GM13977 (cell line): ENCODE measurements at places on chromosomes 5 and 9.

GRCh38 chr5:159332800-159333544, 2.7 kb upstream of the IL12B start:
- DNase-seq = peak; percentile 34

DNA sequence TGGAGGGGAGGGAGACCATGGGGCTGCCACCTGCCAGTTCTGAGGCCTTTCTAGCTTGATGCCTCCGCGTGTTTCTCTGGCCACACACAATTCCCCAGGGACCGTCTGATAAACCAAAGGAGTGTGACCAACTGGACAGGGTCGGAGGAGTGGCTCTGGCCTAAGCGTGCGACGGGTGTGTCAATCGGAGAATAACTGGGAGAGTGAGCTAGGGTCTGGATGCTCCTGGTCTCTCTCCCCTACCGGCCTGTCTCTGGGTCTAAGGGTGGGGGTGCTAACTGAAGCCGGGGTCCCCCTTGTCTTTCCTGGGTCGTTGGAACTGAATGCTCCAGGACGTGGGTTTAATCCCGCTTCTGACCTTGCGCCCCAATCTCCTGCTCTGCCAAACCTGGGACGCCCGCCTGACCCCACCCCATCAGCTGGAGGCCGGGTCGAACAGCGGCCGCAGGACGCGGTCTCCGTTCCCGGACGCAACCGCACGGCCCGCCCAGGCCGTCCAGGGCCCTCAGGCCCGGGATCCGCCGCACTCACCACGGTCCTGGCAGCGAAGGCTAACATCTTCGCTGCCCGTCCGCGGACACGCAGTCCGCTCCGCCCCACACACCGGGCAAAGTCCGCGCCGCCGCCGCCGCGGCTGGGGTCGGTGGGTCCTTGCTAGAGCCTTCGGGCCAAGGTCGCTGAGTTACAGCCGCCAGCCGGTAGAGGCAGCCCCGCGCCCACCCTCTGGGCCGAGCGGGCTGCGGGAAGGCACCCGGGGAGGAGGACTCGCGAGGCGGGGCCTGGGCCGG, 447 bp downstream of the CRAT start:
- DNase-seq = no peak

DNA sequence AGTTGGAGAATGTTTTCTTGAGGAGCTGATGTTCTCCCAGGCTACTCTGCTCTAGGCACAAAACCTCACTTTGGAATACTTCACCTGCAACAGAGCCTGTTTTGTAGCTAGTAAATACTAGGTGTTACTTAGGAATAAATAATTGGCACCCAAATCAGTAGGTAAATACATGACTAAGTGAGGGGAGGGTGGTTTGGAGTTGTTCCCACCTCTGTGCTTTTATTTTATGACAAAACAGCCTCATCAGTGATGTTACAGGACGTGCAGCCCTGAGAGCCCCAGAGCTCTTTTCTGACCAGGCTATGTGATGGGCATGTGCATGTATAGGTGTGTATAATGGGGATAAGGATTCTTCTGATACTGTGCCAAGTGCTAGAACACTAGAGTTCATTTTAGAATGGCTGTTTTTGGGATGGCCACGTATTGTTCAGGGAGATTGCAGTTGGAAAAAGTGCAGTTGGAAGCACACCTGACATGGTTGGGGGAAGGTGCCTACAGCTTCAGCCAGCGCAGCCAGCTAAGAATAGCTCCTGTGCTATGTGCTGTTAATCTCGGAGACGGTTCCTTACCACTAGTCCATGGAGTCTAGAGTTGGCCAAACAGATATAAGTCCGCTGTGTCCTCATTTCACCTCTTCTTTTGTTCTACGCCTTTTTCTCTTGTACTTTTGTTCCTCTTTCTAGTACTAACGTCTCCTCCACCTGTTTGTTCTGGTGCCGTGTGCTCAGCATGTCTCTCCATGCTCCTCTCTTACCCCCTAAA, 284.7 kb downstream of the FANCC start:
- no peak for DNase-seq

DNA sequence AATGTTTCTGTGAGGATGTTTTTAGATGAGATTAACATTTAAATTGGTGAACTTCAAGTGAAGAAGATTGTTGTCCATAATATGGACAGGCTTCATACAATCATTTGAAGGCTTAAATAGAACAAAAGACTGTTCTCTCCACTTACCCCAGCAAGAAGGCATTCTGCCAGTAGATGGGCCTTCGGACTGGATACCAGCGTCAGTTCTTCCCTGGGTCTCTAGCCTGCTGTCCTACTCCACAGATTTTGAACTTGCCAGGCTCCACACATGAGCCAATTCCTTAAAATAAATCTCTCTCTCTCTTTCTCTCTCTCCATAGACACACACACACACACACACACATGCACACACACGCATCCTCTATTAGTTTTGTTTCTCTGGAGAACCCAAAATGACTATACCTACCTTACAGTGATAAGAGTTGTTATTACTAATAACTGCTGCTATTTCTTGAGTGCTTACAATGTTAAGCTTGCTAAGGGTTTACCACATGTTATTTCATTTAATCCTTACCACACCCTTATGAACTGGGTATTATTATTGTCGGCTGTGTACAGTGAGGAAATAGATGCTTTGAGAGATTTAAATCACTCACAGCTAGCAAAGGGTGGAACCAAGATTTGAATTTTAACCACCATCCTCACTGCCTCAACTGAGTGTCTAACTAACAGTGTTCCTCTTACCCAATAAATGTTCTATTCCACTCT, 19.8 kb upstream of the IQGAP2 start:
- no peak for DNase-seq

GRCh38 chr5:135557076-135557838, 21.5 kb upstream of the NEUROG1 start:
- no peak for DNase-seq

DNA sequence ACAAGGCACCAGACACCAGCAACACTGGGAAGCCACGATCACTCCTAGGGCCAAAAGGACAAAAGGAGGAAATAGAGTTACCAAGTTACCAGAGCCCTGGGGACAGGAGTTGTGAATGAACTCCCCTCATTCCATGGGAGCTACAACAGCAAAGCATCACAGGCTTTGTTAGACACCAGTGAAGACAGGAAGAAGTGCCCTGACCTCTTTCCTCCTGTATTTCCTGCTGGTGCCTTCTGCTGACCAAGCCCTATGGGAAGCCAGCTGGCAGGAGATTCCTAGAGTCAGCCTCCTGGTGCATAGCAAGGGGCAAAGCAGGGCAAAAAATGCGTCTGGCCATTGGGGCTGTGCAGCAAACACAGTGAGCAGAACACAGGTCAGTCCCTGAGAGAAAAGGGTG, 374.7 kb downstream of the ZSWIM6 start:
- DNase-seq = no peak

DNA sequence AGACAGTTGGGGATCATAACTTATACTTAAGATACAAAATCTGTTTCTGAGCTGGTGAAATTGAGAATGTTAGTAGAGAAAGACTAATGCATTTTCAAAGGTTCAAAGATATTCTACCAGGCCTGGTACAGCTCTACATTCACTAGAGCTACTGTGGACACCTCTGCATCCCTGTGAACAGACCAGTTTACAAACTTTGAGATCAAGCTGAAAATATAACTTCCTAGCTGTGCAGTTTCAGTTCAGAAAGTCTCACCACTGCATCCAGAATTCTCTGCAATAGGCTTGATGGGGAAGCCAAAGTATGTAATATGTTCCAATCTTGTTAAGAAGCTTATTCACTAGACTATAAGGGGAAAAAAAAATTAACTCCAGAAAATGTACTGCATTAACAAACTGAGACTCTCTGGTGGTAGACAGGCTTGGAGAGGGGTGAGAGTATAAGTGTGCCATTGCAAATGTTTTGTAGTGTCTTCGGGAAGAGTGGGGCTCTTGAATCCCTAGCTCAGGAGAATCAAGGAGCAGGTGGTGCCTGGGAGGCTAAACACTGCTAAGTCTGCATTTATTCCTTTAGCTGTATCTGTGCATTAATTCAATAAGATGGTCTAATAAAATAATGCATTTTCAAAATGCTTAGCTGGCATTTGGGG, 671.9 kb downstream of the NR2F1-AS1 start:
- DNase-seq = no peak

DNA sequence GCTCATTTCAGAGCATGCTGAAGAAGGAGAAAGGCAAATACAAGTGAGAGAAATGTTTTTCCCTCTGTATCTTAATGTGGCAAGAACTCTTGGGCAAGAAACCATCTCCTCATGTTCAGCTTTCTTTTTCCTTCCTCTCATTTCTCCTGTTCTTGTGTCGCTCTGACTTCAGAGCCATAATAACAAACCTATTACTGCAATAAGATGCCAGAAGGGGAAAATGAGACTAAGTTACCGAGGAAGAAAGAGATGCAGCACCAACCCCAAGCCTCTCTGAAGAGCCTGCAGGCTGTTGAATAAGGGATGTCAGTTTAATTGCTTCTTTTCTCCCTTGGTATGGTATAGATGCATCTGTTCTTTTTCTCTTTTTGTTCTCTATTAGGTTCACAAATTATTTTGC, 170.1 kb upstream of the GLRA1 start:
- DNase-seq = no peak

GRCh38 chr9:94504358-94504757, 50.5 kb upstream of the PCAT7 start:
- DNase-seq = no peak

DNA sequence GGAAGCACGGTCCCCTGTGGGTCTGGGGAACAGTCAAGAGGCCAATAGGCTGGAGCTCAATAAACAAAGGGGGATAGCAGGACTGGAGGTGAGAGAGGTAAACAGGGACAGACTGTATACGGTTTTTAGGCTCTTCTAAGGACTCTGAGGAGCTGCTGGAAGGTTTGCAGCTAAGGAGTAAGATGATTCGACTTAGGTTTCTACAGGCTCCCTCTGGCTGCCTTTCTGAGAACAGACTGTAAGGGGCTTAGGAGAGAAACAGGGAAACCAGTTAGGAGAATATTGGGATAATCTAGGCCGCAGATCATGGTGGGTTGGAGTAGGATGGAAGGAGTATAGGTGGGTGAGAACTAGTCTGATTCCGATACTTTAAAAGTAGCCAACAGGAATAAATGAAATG, 10.4 kb downstream of the CDK5RAP2 start:
- no peak for DNase-seq

- DNase-seq = no peak
These were observed 255.8 kb downstream of the SLCO4C1 start for GRCh38 chr5:102040326-102040725.

- DNase-seq = no peak
These were observed 2168.1 kb downstream of the MAT2B start for GRCh38 chr5:165673499-165673898.

GRCh38 chr5:142439207-142439860, 114.5 kb upstream of the SPRY4 start:
- no peak for DNase-seq

DNA sequence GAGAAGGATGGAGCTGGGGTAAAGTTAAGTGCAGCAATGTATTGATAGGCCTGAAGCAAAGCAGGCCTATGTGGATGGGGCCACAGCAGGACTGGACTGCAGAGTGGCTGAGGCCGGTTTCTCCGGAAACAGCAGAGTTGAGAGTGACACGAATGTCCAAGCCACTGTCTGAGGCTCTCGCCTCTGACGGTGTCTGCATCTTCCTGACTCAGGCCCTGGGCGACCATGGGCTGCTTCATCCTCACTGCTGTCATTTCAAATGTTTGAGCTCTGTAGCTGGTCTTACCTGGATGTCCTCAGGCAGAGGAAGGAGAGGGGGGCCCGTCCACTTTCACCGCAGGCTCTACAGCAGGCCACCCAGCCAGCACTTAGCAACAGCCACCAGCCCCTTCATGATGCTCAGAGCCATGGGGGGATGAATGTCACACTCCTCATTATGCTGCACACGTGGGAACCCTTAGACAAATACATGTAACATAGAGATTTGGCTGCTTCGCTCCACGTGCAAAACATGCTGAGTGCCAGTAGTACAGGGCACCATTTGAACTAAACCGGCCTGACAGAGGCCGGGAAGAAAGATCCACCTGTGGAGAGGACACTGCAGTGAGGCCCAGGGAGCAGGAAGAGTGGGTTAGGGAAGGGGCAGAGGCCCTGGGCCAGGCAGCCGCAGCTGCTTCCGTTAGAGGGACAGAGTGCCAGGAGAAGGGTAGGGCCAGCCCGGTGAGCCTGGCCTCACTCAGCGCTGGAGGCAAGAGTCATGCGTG, 31.7 kb upstream of the NXNL2 start:
- no peak for DNase-seq

DNA sequence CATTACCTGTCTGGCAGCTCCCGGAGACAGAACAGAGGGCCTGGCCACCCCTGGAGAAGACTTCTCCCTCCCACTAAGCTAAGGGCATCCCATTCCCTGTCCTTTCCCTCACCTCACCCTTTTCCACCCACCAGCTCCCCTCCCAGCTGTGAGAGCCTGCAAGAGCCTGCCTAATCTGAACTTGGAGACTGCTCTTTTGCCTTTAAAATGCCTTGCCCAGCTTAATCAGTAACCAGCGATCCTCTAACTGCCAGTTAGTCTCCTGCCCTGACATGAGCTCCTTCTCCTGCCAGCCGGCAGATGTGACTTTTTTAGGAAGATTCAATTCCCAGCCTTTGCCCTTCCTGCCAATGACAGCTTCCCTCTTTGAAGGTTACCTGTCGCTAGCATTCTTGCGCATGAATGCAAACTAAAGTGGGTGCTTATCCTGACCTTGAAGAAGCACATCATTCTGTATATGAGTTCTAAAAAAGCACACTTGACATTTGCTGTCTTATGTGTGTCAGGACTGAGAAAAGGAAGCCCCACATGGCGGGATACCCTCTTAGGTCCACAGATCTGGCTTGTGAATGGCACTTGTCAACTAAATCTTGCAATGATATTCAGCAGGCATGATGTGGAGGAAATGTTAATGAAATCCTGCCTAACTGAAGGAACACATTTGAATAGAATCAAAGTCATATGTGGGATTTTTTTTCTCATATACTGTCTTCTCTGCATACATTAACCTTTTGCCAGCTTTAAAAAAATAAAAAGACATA, 411.2 kb upstream of the SLC30A5 start:
- no peak for DNase-seq

DNA sequence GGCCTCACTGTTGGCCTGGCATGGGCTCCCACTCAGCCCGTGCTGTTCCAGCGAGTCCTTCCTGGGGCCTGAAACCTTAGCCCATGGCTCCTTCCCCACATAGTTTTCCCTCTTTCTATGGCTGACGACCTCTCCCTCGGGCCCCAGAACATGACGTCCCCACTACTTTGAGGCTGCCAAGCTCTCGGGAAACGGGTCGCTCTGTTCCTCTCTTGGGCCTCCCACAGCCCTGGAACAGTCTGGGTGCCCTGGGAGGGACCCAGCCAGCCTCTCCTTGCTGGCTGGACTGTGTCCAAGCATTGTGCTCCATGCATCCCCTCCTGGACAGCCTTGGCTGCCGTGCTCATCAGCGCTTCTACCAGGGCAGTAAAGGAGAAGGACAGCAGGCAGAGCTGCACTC, 118.3 kb downstream of the SYK start:
- no peak for DNase-seq

- DNase-seq = peak; percentile 69
These were observed 18.3 kb upstream of the TERT start for GRCh38 chr5:1312993-1313833.

DNA sequence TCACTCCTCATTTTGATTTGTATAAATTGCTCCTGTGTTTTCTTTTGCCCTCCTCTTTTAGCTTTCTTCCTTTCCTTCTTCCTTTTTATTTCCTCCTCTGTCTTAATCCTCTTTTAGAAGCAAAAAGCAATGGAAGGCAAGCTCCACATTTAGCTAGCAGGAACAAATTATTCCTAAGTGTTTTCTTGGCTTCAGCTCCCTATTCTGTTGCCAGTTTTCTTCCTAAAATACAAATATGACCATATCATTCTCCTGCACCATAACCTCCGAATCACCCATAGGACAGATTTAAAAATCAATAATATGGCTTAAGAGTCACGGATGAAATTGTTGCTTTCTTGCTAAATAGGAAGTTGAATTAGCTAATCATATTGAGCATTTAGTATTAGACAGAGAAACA, 49.4 kb downstream of the GRIN3A start:
- no peak for DNase-seq

GRCh38 chr9:131873891-131874440, 134.1 kb upstream of the RAPGEF1 start:
- DNase-seq = no peak
